ENCODE measurements at places on chromosomes 4 and X. TPM values are rescaled to one million over a fixed set of nuclear protein-coding genes. Genes with fewer than 3 reads are reported as not detected.

MAGEB1 gene
- not detected for total RNA-seq

DSPP gene
- total RNA-seq = not detected

CPZ gene
- not detected for total RNA-seq

SUPT20HL2 gene
- total RNA-seq = not detected

FGF5 gene
- 0.13 TPM for total RNA-seq

CSAG3 gene
- total RNA-seq = not detected

COQ2 gene
- 28.0 TPM for total RNA-seq

NOX1 gene
- not detected for total RNA-seq

KIF4A gene
- total RNA-seq = 41.3 TPM

PAGE2B gene
- total RNA-seq = not detected

GPR78 gene
- total RNA-seq = not detected

BEX2 gene
- 0.88 TPM for total RNA-seq

TRIM61 gene
- 0.22 TPM for total RNA-seq

CT45A1 gene
- not detected for total RNA-seq

PAGE5 gene
- total RNA-seq = not detected

ARMCX1 gene
- 22.4 TPM for total RNA-seq

JCHAIN gene
- total RNA-seq = not detected

DNA sequence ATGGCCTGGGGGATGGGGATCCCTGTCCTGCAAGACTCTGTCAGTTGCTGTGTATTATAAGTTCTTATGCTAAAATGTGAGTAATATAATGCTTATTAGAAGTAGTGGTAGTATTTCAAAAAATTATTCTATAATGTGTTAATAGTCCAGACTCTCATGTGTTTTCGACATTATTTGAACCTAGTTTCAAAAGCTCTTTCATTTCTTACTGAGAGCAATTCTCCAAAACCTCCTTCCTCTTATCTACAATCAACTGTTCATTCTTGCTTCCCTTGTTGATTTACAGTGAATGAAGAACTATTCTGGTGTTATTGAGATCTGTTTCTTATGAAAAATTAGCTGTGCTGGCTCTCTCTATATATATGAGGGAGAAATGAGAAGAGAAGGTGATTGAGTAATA, 32.9 kb upstream of the PTPN13 start:
- no peak for DNase-seq

DNA sequence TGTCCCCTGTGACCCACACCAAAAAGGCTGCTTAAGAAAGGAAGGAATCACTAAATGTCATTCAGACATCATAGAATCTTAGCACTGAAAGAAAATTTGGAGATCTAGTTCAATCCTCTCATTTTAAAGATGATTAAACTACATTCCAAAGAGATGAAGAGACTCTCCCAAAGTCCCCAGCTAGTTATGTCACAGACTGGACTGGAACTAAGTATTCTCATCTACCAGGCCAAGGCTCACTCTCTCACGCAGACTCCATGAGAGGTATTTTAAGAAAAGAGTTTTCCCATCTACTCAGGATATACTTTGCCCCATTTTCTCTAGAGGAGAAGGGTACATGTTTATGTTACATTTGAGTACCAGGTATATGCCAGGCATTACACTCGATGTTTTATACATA, 6.9 kb downstream of the FABP2 start:
- no peak for DNase-seq

DNA sequence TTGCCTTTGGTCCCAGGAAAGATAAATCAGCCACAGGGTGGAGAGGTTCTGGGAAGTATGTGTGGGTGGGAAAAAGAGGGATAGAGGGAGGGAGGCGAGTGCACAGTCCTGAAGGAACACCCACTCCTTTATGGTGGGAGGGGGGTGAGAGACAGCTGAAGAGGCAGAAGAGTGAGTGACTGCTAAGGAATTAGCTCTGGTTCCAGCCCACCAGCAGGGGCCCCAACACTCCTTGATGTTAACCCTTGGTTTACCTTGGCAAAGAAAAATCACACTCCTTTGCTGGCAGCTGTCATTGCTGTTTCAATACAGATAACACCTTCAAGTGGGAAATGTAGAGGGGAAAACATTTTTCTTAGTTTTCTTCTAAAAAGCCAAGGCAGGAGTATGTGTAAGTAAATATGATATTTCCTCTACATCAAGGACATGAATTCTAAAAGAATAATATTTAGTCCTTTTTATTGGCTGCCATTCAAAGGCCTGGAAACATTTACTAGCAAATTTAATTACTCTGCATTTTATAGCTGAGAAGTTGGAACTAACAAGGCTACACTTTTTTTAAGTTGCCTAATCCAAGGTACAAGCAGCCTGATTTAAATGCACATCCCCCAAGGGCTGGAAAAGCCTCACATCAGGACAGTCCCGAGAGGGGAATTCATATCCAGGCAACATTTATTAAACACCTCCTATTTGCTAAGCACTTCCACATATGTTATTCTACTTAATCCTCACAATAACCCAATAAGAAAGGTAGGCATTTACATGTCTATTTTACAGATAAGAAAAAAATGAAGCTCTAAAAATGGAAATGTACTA, 81.7 kb downstream of the HS6ST2 start:
- DNase-seq = peak; percentile 33

- no peak for DNase-seq
These were observed 307.4 kb downstream of the DCHS2 start for GRCh38 chr4:154184238-154184637.

DNA sequence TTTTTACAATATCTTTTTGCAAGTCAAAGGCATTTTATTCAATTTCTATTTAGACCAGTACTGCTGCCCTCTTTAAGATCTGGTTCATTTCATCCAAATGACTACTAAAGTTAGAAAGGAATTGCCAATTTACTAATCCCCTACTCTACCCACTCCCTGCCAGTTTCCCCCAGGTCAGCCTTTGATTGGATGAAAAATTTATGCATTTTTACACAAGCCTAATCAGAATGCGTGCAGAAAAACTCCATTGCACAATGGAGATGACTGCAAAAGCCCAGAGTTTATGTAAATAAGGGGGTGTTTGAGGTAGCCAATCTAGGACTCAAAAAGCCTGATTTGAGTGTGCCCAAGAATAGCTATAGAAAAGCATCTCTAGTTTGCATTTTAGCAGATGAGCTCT, 310.6 kb downstream of the PABPC4L start:
- DNase-seq = no peak

GRCh38 chr4:156347412-156348075, 393.9 kb upstream of the CTSO start:
- no peak for DNase-seq

DNA sequence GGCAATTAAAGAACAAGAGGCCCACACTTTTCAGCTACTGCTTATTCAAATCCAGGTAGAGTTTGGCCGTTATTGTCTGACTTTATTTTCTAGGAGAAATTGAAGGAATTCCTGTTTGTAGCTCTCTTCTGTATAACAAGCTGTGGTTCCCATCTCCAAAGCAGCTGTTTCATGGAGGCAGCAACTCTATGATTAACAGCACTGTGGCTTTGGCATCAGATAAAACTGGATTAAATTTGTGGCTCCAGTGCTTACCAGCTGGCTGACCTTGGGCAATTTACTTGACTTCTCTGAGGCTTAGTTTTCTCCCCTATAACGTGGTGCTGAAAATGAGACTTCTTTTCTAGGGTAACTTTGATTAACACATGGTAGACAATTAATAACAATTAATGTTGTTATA, 28.1 kb downstream of the SLC30A9 start:
- DNase-seq = no peak

GRCh38 chrX:127877318-127877717, 174.9 kb downstream of the ACTRT1 start:
- DNase-seq = peak; percentile 67

GRCh38 chrX:151702026-151702714, 6.9 kb downstream of the PRRG3 start:
- DNase-seq = no peak

DNA sequence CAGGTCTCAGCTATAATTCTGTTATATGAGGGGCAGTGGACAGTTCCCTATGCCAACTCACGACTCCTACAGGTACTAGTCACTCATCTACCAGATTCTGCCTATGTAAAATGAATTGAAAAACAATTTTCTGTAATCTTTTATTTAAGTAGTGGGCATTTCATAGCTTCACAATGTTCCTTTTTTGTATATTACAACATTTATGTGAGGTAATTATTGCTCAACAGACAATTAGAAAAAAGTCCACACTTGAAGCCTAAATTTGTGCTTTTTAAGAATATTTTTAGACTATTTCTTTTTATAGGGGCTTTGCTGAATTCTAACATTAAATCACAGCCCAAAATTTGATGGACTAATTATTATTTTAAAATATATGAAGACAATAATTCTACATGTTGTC, 20.4 kb downstream of the EREG start:
- no peak for DNase-seq

- no peak for DNase-seq
These were observed 63.0 kb downstream of the MBNL3 start for GRCh38 chrX:132425744-132426318.

- DNase-seq = no peak
These were observed 98.1 kb upstream of the JADE1 start for GRCh38 chr4:128711361-128711760.

GRCh38 chr4:139957986-139958738, 195.8 kb downstream of the MAML3 start:
- DNase-seq = no peak

GRCh38 chrX:124229374-124229773, 103.1 kb upstream of the TEX13D start:
- no peak for DNase-seq

GRCh38 chrX:115047181-115047580, 29.8 kb upstream of the IL13RA2 start:
- no peak for DNase-seq

- DNase-seq = no peak
These were observed 109.9 kb upstream of the DUSP21 start for GRCh38 chrX:44733931-44734330.

All from endothelial cell of umbilical vein (primary cell).